ENCODE measurements at places on chromosomes 5 and 9.

DNA sequence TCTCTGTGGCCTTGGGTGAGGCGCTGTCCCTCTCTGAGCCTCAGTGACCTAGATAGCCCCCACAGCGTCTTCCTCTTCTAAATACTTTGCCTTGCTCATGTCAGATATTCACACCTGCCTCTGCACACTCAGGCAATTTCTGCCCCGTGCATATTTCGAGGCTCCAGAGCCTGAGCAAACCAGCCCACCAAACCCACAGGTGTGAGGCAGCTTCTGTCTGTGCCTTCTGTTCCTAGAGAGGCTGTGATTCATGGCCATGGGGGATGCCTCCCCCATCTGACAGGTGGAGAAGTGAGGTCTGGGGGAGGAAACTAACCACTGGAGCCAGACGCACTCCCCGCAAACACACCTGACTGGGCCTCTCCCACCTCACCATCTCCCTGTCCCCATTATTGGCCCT lies 42.7 kb upstream of the CPLX2 start:
- DNase-seq = no peak

- DNase-seq = no peak
Observed at GRCh38 chr5:180990086-180990881, 1.6 kb downstream of the BTNL3 start.

DNA sequence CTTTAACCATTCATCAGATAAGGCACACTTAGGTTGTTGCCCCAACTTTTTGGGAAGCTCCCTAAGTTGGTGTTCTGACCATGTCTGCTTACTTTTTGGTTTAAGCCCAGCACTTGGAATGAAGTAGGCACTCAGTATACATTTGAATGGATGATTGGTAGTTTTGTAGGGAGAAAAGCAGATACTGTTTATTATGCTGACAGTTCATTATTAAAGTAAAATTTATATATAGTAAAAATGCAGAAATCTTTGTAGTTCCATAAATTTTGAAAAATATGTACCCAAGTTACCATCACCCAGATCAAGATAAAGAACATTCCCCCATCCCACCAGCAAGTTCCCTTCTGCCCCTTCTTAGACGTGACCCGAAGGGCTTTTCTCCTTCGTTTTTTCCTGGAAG lies 35.4 kb downstream of the PRKACG start:
- no peak for DNase-seq

DNA sequence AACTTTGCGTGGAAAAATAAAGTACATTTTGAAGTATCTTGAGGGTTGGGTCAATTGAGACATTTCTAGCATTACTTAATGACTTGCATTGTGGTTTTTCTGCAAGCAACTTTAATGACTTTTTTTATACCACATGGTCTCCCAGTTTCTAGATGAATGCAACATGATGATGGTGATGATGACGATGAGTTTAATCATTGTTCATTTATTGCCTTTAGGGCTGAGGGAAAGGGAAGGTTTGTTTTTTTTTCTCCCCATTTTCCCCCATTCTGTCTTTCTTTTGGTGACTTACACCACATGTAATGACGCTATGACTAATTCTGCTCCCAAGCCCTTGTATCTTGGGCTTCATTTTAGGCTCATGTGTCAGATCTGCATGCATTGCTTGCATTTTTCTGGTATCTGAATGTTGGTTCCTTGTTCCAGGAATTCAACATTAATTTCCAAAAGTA lies 57.7 kb upstream of the NXNL2 start:
- DNase-seq = no peak

DNA sequence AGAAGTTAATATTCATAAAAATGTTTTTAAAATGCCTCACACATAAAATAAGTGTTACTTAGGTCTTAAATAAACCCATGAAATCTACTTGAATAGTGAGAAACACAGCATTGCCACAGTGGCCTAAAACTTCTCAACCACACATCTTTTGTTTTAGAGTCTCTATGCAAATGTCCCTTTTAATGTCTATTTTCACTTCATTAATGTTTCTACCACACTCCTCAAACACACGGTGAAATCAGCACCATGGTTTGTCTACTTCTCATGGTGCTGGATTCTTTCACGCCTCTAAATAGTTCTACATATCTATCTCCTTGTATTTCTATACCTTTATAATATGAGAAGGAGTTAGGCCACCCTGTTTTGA lies 111.2 kb downstream of the EDIL3 start:
- no peak for DNase-seq

Measured in nucleus accumbens (tissue), 56 donors.